ENCODE measurements at places on chromosomes 6 and 20. TPM values are rescaled to one million over a fixed set of nuclear protein-coding genes. Genes with fewer than 3 reads are reported as not detected.

The SIRPD gene
- total RNA-seq, result not detected

The REM1 gene
- 0.11 TPM for total RNA-seq

The PTK7 gene
- 28.2 TPM for total RNA-seq

The DNAAF9 gene
- 13.4 TPM for total RNA-seq

The NRN1 gene
- total RNA-seq, result 49.7 TPM

The TNXB gene
- total RNA-seq, result 10.1 TPM

The HLA-DOA gene
- total RNA-seq, result not detected

The MTG2 gene
- 13.9 TPM for total RNA-seq

The TNF gene
- total RNA-seq, result not detected

The FRMD1 gene
- not detected for total RNA-seq

The HRH3 gene
- total RNA-seq, result not detected

The CHRNA4 gene
- not detected for total RNA-seq

The DACT2 gene
- total RNA-seq, result not detected

The RNF182 gene
- 0.09 TPM for total RNA-seq

The NMBR gene
- not detected for total RNA-seq

The LTB gene
- total RNA-seq, result 2.9 TPM

The NKX2-2 gene
- total RNA-seq, result not detected

The TMEM200A gene
- 0.43 TPM for total RNA-seq

The DUSP15 gene
- 1.3 TPM for total RNA-seq

The SOBP gene
- 2.2 TPM for total RNA-seq

The MUCL3 gene
- not detected for total RNA-seq

The MYH7B gene
- 0.11 TPM for total RNA-seq

The SAMD10 gene
- 3.3 TPM for total RNA-seq

The ADGB gene
- not detected for total RNA-seq
